ENCODE measurements at places on chromosomes 4 and X. TPM values are rescaled to one million over a fixed set of nuclear protein-coding genes. Genes with fewer than 3 reads are reported as not detected.
A peak's percentile ranks its signal among the peaks of the same experiment; 100 is the strongest.

Gene PROM1
- 196 TPM for total RNA-seq

- DNase-seq: no peak
Measured at GRCh38 chr4:47468706-47469365, 5.3 kb upstream of the COMMD8 start.

DNA sequence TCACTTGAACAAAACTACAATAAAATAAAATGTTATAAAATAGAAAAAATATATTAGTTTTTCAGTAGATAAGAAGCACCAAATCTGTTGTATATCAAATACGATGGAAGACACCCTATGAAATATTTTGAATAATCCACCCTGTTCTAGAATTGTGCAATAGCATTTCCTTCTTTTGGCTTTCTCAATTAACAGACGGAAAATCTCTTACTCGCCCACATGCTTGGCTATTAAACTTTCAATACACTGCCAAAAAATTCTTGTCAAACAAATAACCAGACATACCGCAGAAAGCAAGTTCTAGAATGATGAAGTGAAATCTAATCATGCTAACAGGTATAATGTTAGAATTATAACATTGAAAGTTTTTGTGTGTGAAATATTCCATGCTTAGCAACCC, 671.6 kb upstream of the SLIT2 start:
- no peak for DNase-seq

Gene GAB3
- not detected for total RNA-seq

DNA sequence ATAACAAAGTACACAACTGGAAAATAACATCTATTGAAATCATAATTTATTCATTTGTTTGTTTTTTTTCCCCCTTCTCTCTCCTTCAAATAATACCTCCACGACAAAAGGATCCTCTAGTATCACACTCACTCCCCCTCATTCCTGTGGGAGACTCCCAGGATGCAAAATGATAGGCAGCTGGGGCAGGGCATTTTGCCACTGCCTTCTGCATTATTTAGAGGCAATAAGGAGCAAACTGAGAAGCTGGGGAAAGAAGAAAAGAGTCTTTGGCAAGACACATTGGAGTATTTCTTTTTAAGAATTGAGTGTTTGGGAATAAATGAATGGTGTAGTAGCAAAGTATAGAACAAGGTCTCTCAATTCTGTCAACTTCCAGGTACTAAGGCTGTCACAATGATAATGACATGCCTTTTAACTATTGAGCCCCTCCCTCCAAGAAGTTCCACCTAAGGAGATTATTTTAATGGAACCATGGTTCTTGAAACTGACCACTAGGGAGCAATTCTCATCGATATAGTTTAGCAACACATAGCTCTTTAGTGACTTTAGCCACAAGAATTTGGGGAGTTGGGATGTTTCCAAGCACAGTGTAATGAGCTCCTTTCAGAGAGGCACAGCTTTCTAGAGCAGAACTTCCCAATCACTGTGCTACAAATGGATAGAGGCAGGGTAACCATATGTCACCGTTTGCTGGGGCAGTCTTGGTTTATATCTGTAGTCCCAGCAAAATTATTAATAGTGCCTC, 303.3 kb downstream of the FRMPD4 start:
- DNase-seq: no peak

GRCh38 chrX:113759422-113759821, 824.5 kb upstream of the HTR2C start:
- DNase-seq: no peak

DNA sequence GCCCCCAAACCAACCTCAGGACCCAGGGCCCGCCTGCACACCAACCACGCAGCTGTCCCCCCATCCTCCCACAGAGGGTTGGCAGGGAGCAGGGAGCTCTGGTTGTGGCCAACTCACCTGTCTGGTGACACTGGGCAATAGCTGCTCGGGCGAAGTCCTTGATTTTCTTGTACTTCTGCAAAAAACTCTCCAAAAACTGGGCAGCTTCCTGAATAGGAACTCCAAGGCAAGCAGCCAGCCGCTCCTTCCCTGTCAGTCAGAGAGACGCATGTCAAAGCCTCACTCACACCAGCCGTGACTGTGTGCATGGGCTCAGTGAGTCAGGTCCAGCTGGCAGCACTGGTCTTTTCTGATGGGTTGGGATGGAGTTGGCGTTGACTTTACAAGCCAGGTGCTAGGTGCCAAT, 26.4 kb downstream of the NAT8L start:
- no peak for DNase-seq

GRCh38 chr4:8779490-8779932, 92.1 kb downstream of the HMX1 start:
- no peak for DNase-seq

Gene FMR1
- 56.8 TPM for total RNA-seq

GRCh38 chrX:22134681-22135080, 102.6 kb downstream of the PHEX start:
- DNase-seq: peak; percentile 66

Gene DDX53
- not detected for total RNA-seq

DNA sequence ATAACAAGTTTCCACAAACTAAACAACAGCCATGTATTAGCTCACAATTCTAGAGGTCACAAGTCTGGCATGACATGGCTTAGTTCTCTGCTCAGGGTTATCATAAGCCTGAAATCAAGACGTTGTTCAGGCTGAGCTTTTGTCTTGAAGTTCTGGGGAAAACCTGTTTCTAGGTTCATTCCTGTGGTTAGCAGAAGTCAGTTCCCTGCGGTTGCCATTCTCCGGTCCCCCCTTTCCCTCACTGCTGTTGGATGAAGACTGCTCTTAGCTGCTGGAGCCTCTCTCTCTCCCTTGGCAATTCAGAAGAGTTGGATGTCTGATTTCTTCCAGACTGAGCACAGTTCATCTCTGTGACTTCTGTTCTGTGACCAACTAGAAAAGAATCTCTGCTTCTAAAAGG, 962.6 kb downstream of the PCDH7 start:
- DNase-seq: no peak

DNA sequence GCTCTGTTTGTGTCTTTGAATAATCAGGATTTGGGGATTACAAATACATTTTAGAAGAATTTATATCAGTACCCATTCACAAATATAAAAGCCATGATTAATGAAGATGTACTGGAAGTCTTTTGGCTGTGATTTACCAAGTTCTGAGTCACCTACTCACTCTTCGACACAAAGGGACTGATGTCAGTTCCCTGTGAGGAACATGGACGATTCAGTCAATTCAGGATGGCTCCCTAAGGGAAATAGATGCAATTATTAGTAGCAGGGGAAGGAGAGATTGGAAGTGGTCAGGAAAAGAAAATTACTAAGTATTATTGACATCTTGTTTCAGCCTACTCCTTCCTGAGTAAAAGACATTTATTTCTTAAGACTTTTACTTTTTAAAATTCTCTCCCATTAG, 550.7 kb upstream of the SLIT2 start:
- no peak for DNase-seq

Gene SLC25A14
- total RNA-seq: 8.3 TPM

DNA sequence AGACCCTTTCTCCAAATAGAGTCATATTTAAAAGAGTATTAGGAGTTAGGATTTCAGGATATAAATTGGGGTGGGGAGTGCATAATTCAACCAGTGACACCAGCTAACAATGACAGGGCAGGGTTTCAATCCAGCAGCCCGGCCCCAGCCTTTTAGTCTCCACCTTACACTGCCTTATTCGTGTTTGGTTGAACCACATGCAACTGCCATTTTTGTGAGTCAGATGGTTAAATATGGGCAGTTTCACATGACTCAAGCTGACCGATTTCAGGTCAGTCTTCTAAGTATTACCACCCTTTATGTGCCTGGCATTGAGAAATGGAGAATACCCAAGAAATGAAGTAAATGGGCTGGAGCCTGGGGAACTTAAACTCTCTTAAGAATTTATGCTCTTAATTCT, 102.8 kb downstream of the STOX2 start:
- no peak for DNase-seq

- no peak for DNase-seq
Measured at GRCh38 chrX:94051926-94052325, 377.9 kb downstream of the FAM133A start.

Gene BMX
- not detected for total RNA-seq

DNA sequence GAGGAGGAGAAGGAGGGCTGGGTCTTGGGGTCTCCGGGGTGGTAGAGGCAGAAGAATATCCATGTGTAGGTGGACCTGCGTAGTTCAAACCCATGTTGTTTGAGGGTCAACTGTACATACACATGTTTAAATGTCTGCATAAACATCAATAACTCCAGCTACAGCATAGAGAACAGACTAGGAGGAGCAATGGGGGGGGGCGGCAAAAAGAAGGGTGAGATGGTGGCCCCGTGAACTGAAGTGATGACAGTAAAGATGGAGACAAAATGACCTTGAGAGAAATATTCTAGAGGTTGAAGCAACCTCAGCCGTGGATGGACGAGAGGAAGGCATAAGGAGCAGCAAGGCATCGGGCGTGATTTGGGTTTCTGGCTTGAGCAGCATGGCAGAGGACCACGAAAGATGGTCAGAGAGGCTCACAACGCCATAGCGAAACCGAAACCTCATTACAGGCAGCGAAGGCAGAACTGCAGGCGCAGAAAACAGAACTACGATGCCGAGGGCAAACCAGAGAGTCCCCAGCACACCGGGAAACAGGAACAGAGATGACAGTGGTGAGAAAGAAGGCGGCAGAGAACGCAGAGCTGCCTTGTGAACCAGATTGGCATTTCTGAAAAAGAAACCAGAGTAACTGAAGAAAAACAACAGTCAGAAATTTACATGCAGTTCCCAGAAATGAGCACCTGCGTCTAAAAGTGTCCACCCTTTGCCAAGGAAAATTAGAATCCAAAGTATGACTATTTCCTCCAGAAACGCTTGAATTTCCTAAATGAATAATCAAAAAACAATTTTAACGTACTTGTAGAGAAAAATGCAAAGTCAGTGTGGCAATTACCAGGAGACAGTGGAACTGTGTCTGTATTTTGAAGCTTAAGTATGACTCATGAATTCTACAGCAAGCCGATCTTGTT, 50.3 kb upstream of the ENPP6 start:
- peak; percentile 35 for DNase-seq

- no peak for DNase-seq
Measured at GRCh38 chr4:25174674-25175073, 14.4 kb upstream of the SEPSECS start.

- no peak for DNase-seq
Measured at GRCh38 chr4:148827781-148828180, 385.6 kb upstream of the NR3C2 start.

Data from Caco-2 (cell line).